D721Med (cell line): ENCODE measurements at places on chromosomes 5 and 9.

- DNase-seq = no peak
Measured at GRCh38 chr5:147051193-147051592, 172.6 kb upstream of the PPP2R2B start.

DNA sequence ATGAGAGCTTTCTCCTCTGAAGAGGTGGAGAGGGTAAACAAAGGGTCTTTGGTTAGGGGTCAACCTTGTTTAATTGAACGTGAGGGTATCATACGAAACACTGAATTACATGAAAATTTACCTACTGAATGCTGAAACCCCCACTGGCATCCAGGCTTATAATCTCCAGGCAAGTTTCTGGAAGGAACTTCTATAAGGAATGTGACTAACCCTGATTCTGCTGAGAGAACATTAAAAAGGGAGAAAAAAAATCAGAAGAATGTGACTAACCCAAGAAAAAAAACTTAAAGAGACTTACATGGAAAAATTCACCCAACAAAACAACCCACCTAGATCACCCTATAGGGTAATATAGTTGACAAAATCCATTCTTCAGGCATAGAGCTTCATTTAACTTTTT is 55.5 kb downstream of the APC start:
- no peak for DNase-seq

DNA sequence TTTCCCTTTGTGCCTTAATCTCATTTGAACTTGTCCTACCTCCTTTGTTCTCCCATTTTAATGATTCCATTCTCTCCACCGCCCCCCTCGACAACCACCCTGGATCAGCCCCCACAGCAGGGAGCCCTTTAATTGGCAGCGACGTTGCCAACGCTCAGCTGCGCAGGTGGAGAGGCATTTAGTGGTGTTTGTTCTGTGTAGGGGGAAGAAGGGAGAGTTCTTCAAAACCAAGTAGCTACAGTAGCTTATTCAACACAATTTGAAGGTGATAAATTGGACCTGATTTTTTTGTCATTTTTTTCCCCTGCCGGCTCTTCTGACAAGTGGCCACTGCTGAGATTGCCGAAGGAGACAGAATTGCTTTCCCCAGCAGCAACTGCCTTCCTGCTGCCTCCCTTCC is 499.1 kb downstream of the CDK5RAP2 start:
- DNase-seq = no peak

DNA sequence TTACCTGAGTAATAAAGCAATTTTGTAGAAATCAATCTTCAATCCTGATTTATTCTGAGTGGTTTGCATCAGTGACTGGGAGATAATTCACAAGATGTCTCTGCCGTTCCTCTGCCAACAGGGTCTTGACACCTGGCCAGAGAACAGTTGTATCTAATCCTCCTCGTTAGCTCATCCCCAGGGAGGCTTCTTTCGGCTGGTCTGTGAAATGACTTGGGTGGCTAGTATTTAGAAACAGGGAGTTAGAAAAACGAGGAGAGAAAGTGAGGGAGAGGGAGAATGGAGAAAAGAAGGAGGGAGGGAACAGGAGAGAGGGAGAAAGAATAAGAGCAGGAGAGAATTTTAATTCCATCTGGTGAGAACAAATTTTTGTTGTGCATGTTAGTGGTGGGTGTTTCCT is 600.2 kb upstream of the TLE4 start:
- no peak for DNase-seq

GRCh38 chr5:39639618-39640089 is 214.9 kb upstream of the DAB2 start:
- no peak for DNase-seq

GRCh38 chr9:69797675-69798074 is 22.9 kb upstream of the CFAP95 start:
- DNase-seq = no peak

DNA sequence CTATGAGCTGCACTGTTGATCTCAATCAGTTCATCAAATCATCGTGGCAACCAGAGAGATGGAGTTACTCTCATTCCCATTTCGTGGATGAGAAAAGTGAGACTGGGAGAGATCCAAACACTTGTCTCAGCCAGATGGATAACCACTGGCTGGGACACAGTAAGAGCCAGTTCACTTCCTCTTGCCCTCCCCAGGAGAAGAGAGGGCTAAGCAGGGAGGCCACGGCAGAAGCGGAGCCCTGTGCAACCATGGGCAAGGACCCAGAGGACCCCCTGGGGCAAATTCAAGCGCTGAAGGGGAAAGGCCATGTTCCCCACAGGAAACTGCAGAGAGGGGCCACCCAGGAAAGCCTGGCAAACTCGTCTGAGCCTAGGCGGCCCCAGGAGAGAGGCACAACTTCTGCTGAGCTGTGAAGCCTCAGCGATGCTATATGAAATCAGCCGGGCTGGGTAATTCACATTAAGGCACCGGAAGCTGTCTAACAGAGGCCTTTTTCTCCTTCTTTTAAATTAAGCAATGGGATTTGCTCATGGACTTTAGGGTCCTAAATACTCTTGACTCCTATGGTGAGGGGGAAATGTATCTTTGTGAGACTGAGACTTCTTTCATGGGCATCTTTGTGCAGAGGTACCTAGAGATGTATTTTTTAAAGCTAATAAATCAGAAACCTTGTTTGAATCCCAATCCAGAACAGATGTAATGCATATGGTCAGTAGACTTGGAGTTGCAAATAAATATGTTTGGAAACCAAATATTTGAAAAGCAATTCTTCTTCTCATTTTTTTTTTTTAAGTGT is 137.1 kb upstream of the SMIM23 start:
- DNase-seq = no peak

DNA sequence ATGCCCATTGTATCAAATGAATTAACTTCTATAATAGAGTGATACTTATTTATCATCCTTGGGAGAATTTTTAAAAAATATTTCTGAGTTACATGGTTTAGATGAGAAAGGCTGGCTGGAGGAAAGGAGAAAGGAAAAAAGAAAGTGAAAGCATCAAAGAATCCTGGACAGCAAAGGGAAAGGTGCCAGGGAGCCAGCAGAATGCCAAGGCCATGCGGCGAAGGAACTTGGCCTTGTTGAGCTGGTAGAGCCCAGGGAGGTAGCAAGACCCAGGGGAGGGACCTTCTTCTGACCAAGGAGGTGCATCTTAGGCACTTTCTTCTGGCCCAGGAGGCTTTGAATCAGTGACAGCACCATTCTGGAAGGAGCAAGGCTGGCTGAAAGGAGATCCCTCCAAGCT is 240.5 kb downstream of the ENC1 start:
- no peak for DNase-seq

- no peak for DNase-seq
Measured at GRCh38 chr9:115941561-115942315, 211.9 kb upstream of the PAPPA start.

GRCh38 chr9:92048924-92049625 is 66.1 kb downstream of the SPTLC1 start:
- DNase-seq = no peak

DNA sequence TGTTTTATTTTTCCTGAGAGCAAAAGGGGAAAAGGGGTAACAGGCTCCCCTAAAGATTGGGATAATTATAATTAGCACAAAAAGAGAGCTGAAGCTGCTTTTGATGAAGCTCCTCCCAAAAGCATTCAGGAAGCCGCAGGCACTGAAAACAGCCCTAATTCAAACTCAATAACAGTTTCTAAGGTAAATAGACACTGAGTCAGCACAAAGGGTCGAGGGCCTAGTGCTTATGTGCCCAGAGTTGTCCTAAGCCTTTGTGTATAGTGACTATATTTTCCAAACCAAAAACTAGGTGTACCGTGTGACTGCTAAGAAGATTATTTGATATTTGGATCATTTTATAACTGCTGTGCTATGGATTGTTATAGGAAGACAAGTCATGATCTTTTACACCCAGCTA is 67.7 kb downstream of the HMHB1 start:
- DNase-seq = no peak

DNA sequence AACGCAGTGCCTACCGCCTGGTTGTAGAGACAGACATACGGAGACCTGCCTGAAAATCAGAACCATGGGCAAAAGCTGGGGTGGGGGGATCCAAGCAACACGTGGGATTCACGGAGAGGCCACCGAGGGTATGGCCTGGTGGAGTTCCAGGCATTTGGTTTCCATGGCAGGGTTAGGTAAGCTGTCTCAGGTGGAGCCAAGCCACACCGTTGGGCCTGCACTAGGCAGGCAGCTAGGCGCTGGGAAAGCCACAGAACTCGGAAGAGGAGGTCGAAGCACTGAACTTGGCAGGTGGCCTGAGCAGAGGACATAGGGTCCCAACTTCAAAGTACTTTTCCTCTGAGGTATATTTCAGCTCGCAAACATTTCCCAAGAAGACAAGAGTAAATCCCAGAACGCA is 111.6 kb downstream of the ISL1 start:
- no peak for DNase-seq

DNA sequence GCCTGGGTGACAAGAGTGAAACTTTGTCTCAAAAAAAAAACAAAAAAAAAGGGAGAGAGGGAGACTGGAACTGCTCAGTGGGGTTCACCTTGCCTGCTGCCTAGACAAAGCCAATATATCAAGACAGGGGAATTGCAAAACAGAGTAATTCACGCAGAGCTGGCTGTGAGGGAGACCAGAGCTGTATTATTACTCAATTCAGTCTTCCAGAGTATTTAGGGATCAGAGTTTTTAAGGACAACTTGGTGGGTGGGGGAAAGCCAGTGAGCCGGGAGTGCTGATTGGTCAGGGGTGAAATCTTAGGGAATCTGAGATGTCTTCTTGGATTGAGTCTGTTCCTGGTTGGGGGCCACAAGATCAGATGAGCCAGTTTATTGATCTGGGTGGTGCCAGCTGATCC is 25.6 kb upstream of the SPIN1 start:
- DNase-seq = no peak

DNA sequence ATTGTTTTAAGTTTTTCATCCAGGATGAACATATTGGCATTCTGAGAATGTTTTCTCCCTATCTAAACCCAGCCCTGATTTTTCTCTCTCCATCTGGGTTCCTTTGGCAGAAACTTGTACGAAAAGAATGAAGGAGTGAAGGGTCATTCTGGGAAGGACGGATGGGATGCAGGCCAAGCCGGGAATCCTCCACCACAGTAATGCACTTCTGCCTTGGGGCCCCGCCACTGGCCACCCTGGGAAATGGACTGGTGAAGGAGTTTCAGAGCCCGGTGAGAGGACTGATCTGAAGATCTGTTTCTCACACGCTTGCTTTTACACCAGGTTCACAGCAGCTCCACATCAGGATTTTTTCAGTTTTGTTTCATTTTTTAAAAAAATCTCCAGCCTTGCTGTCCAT is 554.8 kb downstream of the BNC2 start:
- no peak for DNase-seq

DNA sequence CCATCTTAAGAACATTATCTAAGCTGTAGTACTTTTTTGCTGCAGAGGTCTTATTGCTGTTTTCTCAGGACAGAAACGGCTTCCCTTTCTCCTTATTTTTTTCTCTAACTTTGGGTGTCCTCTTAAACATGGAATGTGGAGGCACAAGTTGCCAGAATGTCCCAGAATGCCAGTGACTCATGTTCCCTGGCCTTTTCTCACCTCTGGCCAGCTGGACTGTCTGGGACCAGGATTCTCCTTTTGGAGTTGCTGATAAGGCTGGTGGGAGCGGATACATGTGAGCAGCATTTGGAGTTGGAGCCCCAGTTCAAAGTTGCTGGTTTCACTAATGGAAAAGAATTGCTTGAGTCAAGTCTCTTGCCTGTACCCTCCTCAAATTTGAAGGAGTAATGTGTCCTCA is 112.8 kb downstream of the ARHGAP26 start:
- DNase-seq = no peak

DNA sequence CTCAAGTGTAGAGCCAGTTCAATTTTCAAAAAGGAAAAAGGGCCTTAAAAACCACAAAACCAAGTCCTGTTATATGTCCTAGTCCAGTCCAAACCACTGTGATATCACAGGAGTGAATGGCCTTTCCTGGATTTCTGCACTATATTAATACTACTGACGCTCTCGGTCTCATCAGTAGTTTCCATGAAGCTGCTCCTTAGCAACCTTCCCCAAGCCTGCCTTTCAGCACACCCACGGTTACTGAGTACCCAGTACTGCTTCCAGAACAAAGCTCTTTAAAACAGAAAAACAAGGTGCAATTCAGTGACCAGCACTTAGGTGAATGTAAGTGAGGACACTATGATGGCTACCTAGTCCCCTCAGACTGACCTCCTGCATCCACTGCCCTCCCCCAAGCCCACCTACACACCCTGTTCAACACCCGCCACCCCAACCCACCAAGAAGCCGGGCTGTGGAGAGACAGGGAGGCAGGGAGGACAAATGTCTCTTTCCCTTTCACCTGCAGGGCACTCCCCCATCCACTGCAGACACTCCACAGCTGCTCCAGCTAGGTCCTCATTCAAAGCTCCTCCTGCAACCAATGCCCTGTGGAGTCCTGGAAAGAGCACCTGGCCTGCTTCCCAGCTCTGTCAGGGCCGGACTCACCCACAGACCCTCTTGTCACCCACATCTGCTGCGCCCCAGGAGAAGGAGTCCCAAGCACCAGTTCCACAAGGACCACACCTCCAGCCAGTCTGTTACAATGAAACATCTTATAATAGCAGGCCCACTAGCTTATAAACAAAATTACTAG is 25.9 kb downstream of the PSMB7 start:
- DNase-seq = no peak

GRCh38 chr9:21549251-21549765 is 67.2 kb upstream of the IFNE start:
- DNase-seq = no peak

DNA sequence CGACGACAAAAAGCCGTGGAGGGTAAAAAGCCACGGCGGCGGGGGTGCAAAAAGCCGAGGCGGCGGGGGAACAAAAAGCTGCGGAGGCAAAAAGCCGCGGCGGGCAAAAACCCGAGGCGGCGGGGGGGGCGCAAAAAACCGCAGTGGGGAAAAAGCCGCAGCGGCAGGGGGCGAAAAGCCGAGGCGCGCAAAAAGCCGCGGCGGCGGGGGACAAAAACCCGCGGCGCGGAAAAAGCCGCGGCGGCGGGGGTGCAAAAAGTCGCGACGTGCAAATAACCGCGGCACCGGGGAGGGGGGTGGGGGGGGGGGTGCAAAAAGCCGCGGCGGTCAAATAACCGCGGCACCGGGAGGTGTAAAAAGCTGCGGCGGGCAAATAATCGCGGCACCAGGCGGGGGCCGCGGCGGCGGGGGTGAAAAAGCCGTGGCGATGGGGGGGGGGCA is 511.5 kb downstream of the FOXD4L5 start:
- no peak for DNase-seq

GRCh38 chr9:128911529-128912035 is 9.2 kb upstream of the PHYHD1 start:
- no peak for DNase-seq

DNA sequence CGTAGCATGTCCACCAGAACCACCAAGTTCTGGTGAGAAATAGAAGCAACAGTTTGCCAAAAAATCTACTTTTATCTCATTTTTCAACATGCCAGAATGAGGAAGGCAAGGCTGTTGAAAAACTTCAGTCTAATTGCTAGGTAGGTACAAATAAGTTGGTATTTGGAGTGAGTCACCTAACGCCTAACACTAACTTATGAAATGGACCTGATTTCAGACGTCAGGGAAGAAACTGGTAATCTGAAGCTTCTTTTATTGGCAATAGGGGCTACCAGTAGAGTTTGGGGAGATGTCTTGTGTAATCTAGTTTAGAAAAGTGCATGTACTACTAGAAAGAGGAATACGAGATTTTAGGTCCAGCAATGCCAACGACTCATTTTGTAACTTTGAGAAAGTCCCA is 4.4 kb upstream of the PDE6A start:
- DNase-seq = no peak

GRCh38 chr9:20557890-20558565 is 64.3 kb downstream of the MLLT3 start:
- no peak for DNase-seq

- DNase-seq = no peak
Measured at GRCh38 chr5:17241635-17242034, 24.2 kb downstream of the BASP1 start.
